ENCODE measurements at places on chromosomes 2 and 18.

- DNase-seq = peak; percentile 20
These were observed 50.6 kb downstream of the RAPH1 start for GRCh38 chr2:203484266-203485112.

DNA sequence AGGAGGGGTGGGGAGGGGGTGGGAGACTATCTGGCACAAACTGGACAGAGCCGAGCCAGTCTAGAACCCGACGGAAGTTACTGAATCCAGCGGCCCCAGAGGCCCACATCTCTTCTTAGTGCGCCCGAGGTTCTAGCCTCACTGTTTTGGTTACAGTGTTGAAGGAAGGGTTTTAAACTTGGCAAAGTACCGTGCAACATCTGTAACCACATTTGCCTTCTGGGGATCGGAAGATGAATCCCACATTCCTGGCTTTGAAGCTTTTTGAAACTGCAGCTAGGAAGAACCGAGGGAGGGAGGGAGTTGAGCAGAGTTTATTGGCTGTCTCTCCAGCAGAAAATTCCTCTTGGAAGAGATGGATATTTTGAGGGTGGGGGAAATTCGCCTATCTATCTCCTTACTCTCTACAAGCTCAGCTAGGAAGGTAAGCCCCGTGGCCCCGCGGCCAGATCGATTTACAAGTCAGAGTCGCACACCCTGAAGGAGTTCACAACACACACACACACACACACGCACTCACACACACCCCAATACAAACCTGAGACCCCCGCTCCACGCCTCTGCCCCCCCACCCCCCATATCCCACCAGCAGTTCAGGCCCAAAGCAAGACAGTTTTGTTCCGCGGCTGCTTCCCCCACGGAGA, 1.0 kb downstream of the ACVR1 start:
- DNase-seq = peak; percentile 38

DNA sequence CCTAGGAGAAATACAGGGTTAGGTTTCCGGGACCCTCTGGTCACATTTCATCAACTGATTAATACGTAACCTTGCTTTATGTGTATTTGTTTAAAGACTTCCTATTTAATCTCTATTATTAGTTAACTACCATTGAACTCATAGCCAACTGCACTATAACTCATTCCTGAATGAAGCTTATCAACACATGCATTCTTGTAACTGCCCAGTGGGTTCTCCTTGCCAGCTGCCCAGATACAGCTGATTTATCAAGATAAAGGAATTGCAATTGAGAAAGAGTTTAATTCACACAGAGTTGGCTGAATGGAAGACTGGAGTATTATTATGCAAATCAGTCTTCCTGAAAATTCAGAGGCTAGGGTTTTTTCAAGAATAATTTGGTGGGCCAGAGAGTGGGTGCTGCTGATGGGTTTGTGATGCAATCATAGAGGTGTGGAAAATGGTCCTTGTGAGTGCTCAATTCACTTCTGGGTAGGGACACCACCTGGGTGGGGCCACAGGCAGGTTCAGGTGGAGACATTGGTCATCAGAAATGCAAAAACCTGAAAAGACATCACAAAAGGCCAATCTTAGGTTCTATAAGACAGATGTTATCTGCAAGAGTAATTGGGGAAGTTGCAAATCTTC, 21.1 kb upstream of the NOSTRIN start:
- DNase-seq = no peak

DNA sequence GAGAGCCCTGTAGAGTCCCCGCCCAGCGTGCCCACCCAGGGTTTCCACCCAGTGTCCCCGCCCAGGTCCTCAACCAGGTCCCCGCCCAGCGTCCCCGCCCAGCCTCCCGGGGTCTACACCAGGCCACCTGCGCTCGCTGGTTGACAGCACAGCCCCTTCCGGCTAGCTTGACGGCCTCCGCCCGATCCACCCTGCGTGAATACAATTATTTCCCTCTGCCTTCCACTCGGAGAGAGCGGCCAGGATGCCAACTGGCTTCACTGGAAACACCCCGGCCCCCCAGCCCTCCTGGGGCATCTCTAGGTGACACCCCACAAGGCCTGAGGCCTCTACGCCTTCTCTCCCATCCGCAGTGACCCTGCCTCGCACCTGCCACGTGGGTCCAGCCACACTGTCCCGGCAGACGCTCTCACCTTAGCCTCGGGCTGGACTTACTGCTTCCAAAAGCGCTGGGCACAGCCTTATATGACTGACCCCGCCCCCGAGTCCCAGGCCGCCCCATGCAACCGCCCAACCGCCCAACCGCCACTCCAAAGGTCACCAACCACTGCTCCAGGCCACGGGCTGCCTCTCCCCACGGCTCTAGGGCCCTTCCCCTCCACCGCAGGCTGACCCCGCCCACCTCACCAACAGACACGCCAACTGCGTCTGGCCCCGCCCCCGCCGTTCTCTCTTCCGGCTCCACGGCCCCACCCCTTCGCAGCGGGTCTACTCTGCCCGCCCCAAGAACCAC, 188.1 kb downstream of the LAMA1 start:
- no peak for DNase-seq

- peak; percentile 9 for DNase-seq
These were observed 238.9 kb downstream of the XIRP2 start for GRCh38 chr2:167127135-167127534.

DNA sequence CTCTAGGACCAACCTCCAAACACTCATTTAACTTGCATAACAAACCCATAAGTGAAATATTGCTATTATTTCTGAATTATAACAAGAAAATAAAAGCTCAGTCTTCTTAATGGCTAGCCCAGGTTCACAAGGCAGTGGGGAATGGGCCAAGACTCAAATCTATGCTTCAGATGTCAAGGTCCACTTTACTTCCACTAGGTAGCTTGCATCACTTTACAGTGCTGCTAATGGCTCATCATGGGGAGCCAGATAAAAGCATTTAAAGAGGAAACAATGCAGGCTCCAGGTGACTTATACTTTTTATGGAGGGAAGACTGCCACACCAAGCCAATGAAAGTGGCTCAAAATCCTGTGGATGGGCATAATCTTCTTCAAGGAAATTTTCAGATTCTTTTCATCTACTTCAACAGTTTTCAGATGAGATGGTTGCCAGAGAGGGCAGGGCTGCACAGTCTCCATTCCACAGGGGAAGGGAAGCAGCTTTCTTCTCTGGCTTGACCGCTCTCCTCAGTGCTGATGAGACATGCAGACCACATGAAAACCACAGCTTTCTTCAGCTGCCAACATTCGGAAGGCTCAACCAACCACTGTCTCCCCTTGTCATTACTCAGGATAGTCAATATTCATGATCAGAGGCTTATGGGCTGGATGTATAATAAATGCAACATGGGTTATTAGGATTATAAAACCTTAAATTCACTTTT, 361.9 kb upstream of the MEX3C start:
- DNase-seq = no peak

DNA sequence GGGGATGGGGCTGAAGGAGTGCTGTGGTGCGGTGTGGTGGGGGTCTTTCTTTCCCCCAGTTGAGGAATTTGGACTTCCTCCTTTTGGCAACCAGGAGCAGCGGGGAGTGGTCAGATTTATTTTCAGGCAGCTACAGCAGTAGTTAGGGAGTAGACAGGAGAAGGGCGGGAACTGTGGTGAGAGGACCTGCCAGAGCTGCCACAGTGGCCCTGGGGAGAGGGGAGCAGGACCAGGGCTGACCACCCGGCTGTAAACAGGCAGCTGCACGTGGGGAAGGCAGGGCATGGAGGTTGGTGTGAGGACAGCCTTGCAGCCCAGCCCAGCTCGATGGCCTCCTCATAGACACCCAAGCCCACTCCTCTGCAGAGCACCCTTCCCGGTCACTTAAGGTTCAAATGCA, 197.2 kb downstream of the GLI2 start:
- DNase-seq = no peak

DNA sequence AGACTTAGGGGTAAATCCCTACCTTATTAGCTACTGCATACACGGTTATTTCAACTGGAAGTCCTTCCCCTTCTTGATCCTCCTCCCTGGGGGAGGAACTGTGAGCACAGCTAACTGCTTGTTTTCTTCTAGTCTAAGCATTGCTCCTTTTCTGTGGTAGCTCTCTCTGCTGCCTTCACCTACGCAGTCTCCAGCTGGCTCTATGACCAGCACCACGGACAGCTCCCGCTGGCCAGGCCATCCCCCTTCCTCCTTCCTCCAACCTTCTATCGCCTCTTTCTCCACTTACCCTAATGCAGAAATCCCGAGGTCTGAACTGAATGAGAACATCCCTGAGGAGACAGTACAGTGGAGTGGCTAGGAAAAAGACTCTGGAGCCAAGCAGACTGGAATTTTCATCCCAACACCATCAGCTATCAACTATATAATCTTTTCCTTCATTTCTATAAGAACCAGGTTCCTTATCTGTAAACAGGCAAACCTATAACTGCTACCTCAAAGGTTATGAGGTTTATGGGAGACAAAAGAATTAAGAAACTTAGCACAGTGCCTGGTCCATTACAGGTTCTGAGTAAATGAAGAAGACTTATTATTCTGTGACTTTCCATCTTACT, 4.7 kb upstream of the CFAP65 start:
- DNase-seq = no peak

GRCh38 chr2:47488870-47489584, 86.1 kb downstream of the MSH2 start:
- no peak for DNase-seq

- no peak for DNase-seq
These were observed 80.2 kb upstream of the NEUROD1 start for GRCh38 chr2:181760521-181760920.

DNA sequence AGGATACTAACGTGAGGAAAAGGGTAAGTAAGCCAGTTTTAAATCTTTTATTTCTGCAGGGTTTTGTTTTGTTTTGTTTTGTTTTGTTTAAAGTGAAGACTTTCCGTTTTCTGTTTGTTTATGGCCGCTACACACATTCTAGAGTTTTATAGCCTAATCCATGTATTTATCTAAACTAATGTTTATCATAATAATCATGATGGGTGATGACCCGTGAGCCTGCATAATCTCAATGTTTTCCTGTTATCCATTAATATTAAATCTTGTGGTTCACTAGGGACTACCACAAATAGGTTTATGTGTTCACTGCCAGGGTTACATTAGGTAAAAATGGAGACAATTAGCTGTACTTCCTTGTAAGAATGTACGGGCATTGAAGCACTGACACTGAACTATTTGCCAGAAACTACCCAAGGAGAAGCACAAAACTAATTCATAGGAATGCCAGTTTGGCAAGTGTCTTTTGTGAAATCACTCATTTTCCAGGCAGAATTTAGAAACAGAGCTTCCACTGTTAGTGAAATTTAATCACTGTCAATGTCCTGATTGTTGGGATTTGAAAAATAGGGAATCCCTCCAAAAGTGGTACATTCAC, 574.8 kb downstream of the LRP1B start:
- DNase-seq = no peak

GRCh38 chr2:189217541-189217940, 38.0 kb upstream of the COL5A2 start:
- no peak for DNase-seq

GRCh38 chr2:176729706-176730569, 460.7 kb downstream of the MTX2 start:
- DNase-seq = no peak

- DNase-seq = no peak
These were observed 40.4 kb downstream of the SH2D6 start for GRCh38 chr2:85458601-85459563.

DNA sequence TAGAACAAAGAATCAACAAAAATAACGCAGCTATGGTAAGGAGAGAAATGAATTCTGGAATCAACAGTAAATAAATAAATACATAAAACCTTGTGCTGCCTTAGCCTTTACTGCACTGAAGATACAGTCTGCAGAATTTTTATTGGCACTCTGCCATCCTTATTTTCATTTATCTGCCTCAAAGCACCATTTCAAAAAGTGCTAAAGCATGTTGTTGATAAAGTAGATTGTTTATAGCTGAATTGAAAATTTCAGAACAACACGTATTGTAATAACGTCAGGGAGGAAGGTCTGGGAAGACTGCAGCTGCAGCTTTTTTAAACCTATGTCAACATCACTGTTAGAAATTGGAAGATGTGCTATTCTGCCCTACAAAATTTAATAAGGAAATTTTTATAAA, 787.2 kb downstream of the PLCL1 start:
- no peak for DNase-seq

GRCh38 chr2:135745545-135745944, 3.9 kb downstream of the UBXN4 start:
- no peak for DNase-seq

DNA sequence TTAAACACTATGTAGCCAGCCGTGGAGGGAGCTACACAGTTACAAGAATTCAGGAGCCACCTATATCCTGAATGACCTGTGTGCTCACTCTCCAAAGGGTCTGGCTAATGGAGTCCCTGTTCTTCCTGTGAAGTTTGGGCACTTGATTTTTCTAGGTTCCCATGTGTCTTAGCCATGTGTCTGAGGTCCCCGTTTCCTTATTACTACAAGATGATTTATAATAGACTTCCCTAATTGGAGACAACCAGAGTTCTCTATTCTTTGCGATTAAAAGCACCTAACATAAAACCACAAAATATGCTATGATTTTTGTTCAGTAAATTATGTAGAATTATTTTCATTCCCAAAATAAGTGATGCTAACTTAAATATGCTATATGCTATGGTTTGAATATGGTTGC, 83.4 kb downstream of the PDK1 start:
- DNase-seq = no peak

GRCh38 chr18:2223849-2224248, 347.5 kb downstream of the METTL4 start:
- DNase-seq = peak; percentile 56

GRCh38 chr18:533995-534601, 33.6 kb upstream of the COLEC12 start:
- no peak for DNase-seq

- no peak for DNase-seq
These were observed 130.2 kb downstream of the INHBB start for GRCh38 chr2:120476141-120476540.

GRCh38 chr2:190849774-190850173, 30.8 kb upstream of the GLS start:
- DNase-seq = no peak

GRCh38 chr18:47748093-47748796, 182.2 kb downstream of the SMAD2 start:
- no peak for DNase-seq

DNA sequence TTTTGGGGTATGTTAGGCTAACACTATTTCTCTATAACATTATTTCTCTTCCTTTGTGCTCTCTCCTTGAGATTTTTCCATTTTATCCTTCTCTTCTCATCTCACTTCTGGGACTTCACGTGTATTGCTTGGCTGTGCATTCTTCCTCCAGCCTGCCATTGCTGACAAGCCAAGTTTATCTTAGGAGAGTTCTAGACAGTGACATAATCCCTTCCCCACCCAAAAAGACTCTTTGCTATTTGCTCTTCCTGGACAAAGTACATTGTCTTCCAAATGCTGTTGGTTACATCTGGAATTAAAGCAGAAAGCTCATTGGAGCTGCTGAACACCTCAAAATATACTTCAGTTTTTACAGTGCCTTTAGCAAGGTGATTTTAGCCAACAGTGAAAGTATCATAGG, 8.9 kb downstream of the TSPYL6 start:
- no peak for DNase-seq

- no peak for DNase-seq
These were observed 65.8 kb downstream of the RNF144A start for GRCh38 chr2:6982934-6983589.

GRCh38 chr2:24870891-24871705, 48.9 kb downstream of the ADCY3 start:
- no peak for DNase-seq
